Non-pigmented ciliary epithelial cell (primary cell): ENCODE measurements at places on chromosomes 2 and 18.

- no peak for DNase-seq
These were observed 242.6 kb downstream of the IKZF2 start for GRCh38 chr2:212908682-212909435.

DNA sequence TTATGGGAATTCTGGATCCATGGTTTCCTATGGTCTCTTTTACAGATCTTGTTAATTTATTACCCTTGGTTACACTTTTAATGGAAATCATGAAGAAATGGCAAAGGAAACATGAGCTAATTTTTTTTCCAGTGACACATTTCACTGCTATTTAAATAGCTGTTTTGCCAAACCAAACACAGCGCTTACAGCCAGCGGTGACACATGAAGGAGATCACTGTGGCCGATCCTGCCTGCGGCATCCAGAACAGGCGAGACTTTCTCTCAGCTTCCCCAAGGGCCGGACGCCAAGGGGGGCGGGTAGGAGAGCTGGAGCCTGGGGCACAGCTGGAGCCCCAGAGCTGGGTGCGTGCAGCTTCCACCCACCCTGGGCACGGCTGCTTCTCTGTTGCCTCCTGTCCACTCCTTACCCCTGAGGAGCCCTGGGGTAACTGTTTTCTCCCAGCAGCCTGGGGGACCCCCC, 81.4 kb upstream of the PKDCC start:
- peak; percentile 88 for DNase-seq

DNA sequence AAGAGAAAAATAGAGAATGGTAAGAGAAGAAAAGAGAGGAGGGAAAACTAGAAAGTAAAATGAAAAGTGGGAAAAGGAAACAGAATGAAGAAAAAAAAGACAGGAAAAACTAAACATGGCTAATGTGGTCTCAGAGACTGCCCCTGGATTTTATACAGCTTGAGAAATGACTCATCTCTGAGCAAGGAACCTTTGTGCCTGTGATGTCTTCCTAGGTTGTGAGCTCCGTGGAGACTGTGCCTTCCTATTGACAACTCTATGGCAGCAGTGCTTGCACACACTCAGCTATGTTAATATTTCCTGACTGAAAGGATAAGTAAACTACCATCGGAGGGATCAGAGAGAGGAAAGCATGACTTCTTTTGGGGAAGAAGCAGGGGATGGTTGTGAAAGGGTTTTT, 203.8 kb downstream of the RDH14 start:
- no peak for DNase-seq

DNA sequence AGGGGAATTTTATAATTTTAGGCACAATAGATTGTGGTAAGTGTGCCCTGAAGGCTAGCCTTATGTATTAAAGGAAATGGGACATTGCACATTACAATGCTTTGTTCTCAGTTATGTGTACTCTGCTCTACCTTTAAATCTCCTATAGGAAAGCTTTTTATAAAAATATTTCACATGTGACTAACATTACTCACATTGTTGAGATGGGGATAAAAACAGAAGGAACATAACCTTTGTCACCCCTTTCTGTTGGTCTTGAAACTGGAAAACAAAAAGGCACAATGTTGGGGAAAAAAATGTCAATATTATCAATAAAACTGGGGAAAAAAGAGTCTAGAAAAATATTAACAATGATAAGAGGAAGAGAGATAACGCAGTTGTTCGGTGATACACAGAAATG, 17.3 kb upstream of the STAT1 start:
- DNase-seq = no peak

- no peak for DNase-seq
These were observed 1.3 kb downstream of the TANC1 start for GRCh38 chr2:158969715-158970240.

DNA sequence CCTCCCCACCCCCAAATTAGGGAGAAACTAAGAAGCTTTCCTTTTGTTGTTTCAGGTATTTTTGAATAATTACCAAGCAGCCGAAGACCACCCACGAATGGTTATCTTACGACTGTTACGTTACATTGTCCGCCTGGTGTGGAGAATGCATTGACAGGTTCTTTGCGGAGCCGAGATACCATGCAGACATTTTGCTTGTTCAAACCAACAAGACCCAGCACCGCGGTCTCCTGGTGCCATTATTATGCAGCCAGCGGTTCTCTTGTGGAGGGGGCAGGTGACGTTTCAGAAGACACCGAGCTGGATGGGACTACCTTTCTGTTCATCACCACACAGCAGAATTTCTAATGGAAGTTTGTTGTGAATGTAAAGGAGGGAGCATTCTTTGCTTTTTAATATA, 43.4 kb downstream of the BCL2L11 start:
- no peak for DNase-seq

DNA sequence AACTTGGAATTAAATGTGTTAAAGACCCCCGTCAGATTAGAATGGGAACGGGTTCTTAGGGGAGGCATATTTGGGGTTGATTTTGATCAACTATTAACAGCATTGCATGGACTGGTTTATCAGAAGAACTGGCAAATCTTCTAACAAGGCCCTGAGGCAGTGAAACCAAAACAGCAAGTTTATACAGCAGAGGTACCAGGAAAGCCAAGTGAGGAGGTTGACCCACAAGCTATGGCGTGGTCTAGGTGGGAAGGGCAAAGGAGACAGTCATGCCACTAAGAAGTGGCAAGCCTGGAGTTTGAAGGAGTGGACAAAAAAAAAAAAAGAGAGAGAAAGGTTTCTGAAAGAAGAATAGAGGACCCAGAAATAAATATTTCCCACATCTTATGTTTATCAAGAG, 187.0 kb downstream of the MREG start:
- no peak for DNase-seq

DNA sequence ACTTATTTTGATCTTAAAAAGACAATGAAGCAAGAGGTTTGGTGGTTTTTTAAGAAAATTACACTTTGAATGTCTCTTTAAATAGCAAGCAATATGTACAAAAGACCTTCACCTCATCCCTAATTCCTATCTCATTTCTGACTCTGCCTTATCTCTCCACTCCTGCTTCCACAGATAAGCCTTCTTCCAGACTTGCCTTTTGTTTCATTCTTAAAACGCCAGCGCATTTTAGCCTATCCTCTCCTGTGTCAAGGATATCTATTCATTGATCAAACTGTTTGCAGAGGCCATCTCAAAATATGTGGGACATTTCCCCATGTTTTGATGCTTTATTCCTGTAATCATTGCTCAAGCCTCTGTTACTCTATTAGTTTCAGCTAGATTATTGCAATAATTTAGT, 562.5 kb downstream of the PARD3B start:
- no peak for DNase-seq

DNA sequence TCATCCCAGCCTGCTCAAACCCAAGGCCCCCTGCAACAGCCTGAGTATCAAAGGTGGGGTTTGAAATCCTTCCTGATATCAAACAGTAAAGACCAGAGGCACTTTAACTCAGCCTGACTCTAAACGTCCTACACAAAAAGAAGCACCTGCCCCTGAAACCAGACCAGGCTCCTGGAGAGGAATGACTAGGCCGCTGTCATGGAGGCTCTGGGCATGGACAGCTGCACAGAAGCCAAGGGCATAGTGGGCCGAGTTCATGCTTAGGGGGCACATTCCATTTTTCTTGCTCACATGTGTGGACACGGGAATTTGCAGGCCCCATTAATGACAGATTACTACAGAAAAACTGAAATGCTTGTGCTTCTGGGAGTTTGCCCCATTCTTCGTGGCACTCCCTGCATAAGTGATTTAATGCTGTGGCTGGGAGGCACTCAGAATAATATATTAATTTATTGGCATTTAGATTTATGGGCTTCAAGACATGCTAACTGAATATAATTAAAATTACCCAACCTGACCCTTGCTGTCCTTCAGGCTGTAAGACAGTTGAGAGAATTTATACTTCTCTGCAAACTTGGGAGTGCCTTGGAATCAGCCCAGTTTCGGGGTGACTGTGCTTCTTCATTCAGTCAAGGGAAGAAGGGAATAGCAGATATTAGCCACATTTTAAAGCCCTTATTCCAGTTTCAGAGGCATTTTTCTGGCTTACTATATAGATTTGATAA, 105.5 kb downstream of the GYPC start:
- DNase-seq = no peak

DNA sequence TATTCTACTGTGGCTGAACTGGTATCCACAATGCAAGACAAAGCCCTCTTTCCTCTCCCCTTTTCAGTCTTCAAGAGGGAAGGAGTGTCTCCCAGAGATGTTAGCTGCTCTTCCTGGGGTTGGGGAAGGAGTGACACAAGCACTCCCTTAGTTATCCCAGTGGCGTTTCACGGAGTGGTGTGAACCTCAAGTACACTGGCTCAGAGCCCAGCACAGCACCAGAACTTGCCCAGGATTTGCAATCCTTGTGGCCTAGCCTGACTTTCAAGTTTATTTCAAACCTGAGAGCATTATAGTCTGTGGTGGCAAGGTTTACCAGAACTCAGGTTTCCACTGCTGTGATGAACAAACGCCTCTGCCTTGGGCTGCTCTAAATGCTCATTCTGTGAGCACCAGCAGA, 162.5 kb downstream of the CCDC102B start:
- no peak for DNase-seq

GRCh38 chr2:29898999-29899398, 22.4 kb downstream of the ALK start:
- no peak for DNase-seq

- DNase-seq = no peak
These were observed 123.5 kb downstream of the LAMA3 start for GRCh38 chr18:23812546-23813440.

GRCh38 chr2:61597300-61598289, 59.4 kb upstream of the XPO1 start:
- no peak for DNase-seq

DNA sequence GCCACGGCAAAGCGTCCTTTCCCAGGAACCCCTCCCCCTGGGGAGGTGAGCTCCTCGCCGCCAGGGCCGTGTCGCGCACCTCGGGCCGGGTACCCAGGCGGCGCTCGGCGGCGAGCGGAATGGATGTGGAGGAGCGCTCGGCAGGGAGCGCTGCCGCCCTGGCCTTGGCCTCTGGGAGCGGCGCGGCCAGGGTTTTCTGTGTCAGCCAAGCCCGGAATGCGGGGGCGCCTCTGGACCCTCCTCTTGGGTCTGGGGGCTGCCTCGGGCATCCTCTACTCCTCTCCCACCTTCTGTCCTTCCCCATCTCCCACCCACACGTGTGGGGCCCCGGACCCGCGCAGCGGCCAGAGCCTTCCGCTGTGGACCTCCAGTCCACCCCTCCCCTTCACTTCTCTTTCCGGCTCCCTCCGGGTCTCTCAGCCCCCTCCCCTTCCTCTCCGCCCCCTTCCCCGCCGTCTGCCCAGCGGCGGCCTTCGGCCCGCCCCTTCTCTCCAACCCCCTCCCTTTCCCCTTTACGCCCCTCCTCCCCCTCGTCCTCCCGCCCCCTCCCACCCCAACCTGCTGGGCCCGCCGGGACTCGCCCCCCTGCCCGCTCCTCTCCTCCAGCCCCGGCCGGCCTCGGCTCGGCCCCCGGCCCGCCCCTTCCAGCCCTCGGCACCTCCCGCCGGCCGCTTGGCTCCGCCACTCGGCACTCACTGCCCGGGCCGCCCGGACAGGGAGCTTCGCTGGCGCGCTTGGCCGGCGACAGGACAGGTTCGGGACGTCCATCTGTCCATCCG, at the start of gene MERTK:
TSS of gene MERTK (plus strand) at position 684 of the 779 bp plus-strand sequence. CDS start 129 bp downstream, outside the sequence.
- DNase-seq = no peak

DNA sequence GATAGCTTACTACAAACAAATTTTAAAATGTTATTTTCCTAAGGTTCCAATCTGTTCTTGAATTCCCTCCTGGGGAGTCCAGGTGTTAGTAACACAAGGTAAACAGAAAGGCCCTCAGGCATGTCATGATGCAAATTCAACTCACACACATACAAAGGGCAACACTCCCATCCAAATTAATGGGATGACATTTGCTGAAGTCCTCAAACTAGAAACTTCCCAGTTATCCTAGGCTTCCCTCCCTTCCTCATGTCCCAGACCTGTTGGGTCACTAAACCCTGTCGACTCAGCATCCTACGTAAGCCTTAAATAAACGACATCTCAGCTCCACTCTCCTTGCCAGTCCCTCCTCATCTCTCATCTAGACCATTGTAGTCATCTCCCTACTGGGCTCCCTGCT, 85.1 kb downstream of the GREB1L start:
- no peak for DNase-seq

GRCh38 chr2:215461836-215462532, 26.1 kb upstream of the FN1 start:
- peak; percentile 68 for DNase-seq

DNA sequence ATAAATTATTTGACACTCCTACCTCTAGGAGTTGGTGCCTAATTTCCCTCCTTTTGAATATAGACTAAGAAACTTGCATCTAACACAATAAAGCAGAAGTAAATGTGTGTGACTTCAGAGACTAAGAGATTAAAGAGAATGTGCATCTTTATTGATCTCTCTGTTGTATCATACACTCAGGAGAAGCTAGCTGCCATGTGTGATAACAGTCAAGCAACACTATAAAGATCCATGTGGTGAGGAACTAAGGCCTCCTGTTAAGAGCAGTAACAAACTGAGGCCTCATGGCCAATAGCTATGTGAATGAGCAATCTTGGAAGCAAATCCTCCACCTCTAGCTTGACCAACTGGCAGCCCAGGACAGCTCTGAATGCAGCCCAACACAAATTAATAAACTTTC, 3.4 kb downstream of the FANCL start:
- no peak for DNase-seq

GRCh38 chr2:136308611-136309010, 190.7 kb upstream of the CXCR4 start:
- no peak for DNase-seq

GRCh38 chr18:27581296-27581904, 396.3 kb upstream of the CHST9 start:
- no peak for DNase-seq

DNA sequence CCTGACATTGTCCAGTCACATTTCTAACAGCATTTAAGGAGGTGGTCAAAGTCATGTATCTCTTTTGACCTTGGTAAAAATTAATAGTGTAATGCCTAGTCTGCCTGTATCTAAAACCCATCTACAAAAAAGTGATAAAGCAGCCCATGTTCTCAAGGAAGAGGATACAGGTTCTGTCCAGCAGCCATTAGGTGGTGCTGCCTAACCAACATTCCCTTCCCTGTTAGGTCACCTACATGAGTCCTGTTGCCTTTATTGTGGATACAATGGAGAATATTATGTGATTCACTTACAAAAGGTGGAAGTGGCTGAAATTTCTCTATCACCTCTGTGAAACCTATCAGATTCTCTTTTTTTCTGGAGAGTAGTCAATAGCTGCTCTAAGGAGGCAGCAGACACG, 52.5 kb downstream of the AQP4 start:
- DNase-seq = peak; percentile 3

DNA sequence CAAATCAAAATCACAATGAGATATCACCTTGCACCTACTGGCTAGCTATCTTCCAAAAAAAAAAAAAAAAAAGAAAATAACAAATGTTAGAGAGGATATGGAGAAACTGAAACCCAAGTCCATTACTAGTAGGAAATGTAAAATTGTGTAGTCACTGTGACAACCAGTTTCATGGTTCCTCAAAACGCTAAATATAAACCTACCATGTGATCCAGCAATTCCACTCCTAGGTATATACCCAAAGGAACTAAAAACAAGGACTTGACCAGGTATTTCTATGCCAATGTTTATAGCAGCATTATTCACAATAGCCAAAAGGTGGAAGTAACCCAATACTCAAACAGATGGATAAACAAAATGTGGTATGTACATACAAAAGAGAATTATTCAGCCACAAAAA, 11.7 kb upstream of the SCRN3 start:
- DNase-seq = no peak

- no peak for DNase-seq
These were observed 708 bp downstream of the ZNF24 start for GRCh38 chr18:35343488-35343935.
